ENCODE measurements at places on chromosomes 12 and 14. TPM values are rescaled to one million over a fixed set of nuclear protein-coding genes. Genes with fewer than 3 reads are reported as not detected.
A peak's percentile ranks its signal among the peaks of the same experiment; 100 is the strongest.

GRCh38 chr12:15721316-15722115 lies 67.7 kb downstream of the EPS8 start:
- H3K27me3 ChIP-seq = no peaks in the 10 kb centered on the region
- no peaks in the 10 kb centered on the region for H3K36me3 ChIP-seq
- peaks cover 13% of the 10 kb centered on the region for H3K4me1 ChIP-seq
- H3K27ac ChIP-seq = peak overlapping the region; percentile 8
- DNase-seq = no peak

The LTBR gene
- total RNA-seq = 367 TPM

The RERGL gene
- total RNA-seq = 1.2 TPM

DNA sequence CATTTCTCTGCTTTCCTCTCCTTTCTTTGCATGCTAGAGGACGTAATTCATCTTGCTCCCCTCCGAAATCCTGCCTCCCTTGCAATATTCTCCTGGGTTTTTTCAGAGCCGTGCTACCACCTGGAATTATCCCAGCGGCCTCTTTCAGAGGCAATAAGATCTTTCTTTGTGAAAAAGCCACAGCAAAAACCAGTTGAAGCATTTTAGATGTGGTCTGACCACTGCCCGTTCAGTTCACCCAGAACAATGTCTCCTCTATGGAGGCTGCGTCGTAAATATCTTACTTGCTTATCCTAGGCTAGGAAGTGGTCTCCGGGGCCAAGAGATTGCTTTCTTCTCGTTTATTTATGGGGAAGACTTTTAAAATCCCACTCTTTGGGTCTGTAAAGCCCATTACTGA lies 85.8 kb downstream of the TBX5 start:
- H3K4me1 ChIP-seq = no peaks in the 10 kb centered on the region
- H3K27ac ChIP-seq = no peak overlapping the region
- no peaks in the 10 kb centered on the region for H3K36me3 ChIP-seq
- no peak for DNase-seq
- H3K4me3 ChIP-seq = no peak overlapping the region

The FAIM2 gene
- total RNA-seq = 1.5 TPM

The WNT5B gene
- total RNA-seq = not detected

DNA sequence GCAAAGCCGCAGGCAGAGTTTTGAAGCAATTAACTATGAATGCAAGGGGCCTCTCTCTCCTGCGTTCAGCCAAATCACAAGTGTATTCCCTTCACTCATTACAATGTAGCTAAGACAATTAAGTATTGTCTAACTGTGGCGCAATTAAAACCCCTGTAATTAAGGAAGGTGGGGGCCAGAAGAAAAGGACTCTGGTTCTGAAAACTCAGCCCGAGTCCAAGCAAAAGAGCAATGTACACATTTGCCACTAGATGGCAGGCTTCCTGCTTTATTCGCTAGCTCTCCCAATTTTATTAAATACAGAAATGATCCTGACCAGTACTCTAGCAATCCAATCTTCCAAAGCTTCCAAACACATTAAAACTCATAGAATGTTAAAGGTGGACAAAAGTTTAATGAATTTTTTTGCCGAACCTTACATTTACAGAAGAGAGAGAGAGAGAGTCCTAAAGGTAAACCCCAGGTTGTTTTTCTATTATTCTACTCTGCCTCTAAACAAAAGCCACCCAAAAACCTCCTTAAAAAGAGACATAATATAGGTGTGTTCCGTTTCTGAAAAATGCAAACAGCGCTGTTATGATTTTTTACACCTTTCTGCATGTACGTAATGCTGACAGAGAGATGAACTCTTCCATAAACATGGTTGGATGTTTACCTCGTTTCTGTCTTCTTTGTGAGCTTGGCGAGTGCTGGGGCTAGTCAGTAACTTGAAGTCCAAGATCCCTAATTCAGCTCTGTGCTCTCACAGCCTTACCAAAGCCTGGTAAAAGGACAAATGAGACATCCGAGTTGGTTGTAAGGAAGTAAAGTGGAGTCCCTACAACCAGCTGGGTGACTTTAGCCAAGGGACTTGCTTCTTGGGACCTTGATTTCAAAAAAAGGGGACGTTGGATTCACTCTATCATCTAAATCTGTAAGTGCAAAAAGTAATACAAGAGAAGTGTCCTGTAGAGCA lies 50.9 kb upstream of the VASH1 start:
- H3K27me3 ChIP-seq = peaks cover 3% of the 10 kb centered on the region
- H3K36me3 ChIP-seq = no peaks in the 10 kb centered on the region
- DNase-seq = no peak
- H3K4me1 ChIP-seq = no peaks in the 10 kb centered on the region
- no peak overlapping the region for H3K27ac ChIP-seq
- H3K4me3 ChIP-seq = no peak overlapping the region

DNA sequence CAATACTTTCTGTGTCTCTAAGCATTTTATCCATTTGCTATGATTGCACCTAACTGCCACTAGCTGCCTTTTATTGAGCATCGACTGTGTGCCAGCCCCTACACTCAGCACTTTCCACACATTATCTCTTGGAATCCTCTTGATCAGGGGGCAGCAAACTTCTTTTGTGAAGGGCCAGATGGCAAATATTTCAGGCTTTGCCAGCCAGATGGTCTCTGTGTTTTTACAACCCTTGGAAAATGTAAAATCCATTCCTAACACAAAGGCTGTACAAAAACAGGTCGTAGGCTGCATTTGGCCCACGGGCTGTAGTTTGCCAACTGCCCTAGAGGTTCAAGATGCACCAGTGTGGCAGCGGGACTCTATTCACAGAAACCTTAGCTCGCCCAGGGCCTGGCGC lies 19.5 kb downstream of the FOXN4 start:
- H3K27me3 ChIP-seq = peaks cover 4% of the 10 kb centered on the region
- no peak overlapping the region for H3K27ac ChIP-seq
- H3K4me1 ChIP-seq = peaks cover 11% of the 10 kb centered on the region
- no peaks in the 10 kb centered on the region for H3K36me3 ChIP-seq
- DNase-seq = no peak

The SMCO2 gene
- total RNA-seq = not detected

The PMCH gene
- total RNA-seq = not detected

The WNT1 gene
- total RNA-seq = not detected

GRCh38 chr14:93525696-93526451 lies 95.1 kb downstream of the UNC79 start:
- H3K36me3 ChIP-seq = no peaks in the 10 kb centered on the region
- no peaks in the 10 kb centered on the region for H3K27me3 ChIP-seq
- no peak for DNase-seq
- no peak overlapping the region for H3K4me3 ChIP-seq
- H3K4me1 ChIP-seq = no peaks in the 10 kb centered on the region

GRCh38 chr14:98175436-98175835 lies 1096.6 kb downstream of the BCL11B start:
- H3K27me3 ChIP-seq = no peaks in the 10 kb centered on the region
- H3K36me3 ChIP-seq = no peaks in the 10 kb centered on the region
- no peak overlapping the region for H3K27ac ChIP-seq
- DNase-seq = no peak
- H3K4me1 ChIP-seq = no peaks in the 10 kb centered on the region
- no peak overlapping the region for H3K4me3 ChIP-seq

- H3K27ac ChIP-seq = no peak overlapping the region
- DNase-seq = no peak
- H3K36me3 ChIP-seq = no peaks in the 10 kb centered on the region
- H3K27me3 ChIP-seq = no peaks in the 10 kb centered on the region
- peaks cover 11% of the 10 kb centered on the region for H3K4me1 ChIP-seq
Measured at GRCh38 chr12:67275380-67275913, 6.3 kb downstream of the CAND1 start.

DNA sequence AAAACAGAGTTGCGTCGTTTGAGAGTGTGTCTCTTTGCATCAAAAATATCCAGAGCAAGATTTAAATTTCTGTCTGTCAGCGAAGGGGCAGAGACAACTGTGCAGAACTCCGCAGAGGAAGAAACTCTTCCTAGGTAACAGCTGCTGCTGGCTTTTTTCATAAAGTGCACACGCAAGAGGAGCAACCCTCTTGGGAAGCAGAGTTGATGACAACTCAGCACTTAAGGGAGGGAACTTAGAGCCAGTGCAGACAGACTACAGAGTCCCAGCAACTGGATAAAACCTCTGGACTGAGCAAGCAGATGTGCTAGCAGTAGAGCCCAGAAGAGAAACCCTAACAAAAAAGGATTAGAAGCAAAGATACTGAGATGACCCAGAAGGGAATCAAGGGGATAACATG lies 337.1 kb downstream of the PCNX1 start:
- no peaks in the 10 kb centered on the region for H3K36me3 ChIP-seq
- H3K27ac ChIP-seq = no peak overlapping the region
- H3K27me3 ChIP-seq = no peaks in the 10 kb centered on the region
- H3K4me3 ChIP-seq = no peak overlapping the region

DNA sequence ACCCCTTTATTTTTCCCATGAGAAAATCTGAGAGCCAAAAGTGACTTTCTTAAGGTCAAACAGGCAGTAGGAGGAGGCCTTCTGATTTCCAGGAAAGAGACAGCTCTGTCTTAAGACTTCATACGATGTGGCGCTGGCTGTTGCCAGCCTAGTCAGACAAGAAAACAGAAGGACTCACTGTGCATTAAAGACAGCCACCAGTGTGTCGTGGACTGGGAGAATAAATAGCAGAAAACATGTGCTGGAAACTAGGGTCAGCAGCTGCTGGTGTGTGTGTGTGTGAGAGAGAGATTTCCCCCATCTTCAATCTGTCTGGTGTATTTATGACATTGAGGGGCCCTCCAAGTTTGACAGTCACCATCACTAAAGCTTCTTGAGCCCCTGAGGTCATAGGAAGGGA lies 708.6 kb upstream of the TMEM132C start:
- no peaks in the 10 kb centered on the region for H3K27me3 ChIP-seq
- H3K36me3 ChIP-seq = no peaks in the 10 kb centered on the region
- H3K4me3 ChIP-seq = no peak overlapping the region
- H3K27ac ChIP-seq = no peak overlapping the region
- no peak for DNase-seq

The XPOT gene
- 15.7 TPM for total RNA-seq

The ZNF891 gene
- total RNA-seq = 2.3 TPM

- no peaks in the 10 kb centered on the region for H3K27me3 ChIP-seq
- H3K36me3 ChIP-seq = peaks cover 44% of the 10 kb centered on the region
- no peaks in the 10 kb centered on the region for H3K4me1 ChIP-seq
Measured at GRCh38 chr14:102352213-102352612, 10.5 kb downstream of the CINP start.

DNA sequence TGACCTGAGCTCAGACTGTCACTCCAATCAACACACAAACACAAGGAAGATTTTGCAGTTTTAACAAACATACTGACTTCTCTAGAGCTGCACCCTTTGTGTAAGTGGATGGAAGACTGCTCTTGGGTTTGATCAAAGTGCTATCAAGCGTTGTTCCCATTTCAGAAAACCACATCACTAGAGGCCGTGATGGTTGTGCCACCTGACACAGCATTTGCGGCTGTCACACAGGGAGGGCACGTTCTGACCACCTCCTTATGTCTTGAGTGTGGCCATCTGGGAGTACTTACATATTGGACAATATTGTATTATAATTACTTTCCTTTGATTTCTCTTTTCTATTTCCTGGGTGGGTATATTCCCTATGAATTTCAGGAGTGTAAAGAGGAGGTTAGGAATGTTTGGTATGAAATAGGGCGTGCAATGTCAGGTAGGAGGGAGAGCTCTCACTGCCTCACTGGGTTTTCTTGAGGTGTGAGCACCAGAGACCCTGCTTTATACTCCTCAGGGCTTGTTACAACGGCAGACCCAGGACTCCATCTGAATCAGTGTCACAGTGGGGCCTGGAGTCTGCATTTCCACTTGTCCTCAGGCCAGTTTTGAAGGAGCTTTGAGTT lies 74.3 kb downstream of the SYNE3 start:
- H3K27me3 ChIP-seq = no peaks in the 10 kb centered on the region
- H3K4me3 ChIP-seq = no peak overlapping the region
- peaks cover 22% of the 10 kb centered on the region for H3K4me1 ChIP-seq

The IAPP gene
- total RNA-seq = not detected

The COQ6 gene
- total RNA-seq = 41.5 TPM

- no peaks in the 10 kb centered on the region for H3K36me3 ChIP-seq
- no peak overlapping the region for H3K4me3 ChIP-seq
Measured at GRCh38 chr14:100546051-100546443, 41.2 kb downstream of the BEGAIN start.

The TBX5 gene
- not detected for total RNA-seq

- H3K27me3 ChIP-seq = no peaks in the 10 kb centered on the region
- no peaks in the 10 kb centered on the region for H3K4me1 ChIP-seq
- DNase-seq = no peak
- no peak overlapping the region for H3K27ac ChIP-seq
Measured at GRCh38 chr12:90909069-90909770, 45.8 kb downstream of the CCER1 start.

- no peak overlapping the region for H3K27ac ChIP-seq
- DNase-seq = no peak
- no peak overlapping the region for H3K4me3 ChIP-seq
- H3K4me1 ChIP-seq = peaks cover 9% of the 10 kb centered on the region
Measured at GRCh38 chr14:22952418-22952817, 4.5 kb downstream of the HAUS4 start.

DNA sequence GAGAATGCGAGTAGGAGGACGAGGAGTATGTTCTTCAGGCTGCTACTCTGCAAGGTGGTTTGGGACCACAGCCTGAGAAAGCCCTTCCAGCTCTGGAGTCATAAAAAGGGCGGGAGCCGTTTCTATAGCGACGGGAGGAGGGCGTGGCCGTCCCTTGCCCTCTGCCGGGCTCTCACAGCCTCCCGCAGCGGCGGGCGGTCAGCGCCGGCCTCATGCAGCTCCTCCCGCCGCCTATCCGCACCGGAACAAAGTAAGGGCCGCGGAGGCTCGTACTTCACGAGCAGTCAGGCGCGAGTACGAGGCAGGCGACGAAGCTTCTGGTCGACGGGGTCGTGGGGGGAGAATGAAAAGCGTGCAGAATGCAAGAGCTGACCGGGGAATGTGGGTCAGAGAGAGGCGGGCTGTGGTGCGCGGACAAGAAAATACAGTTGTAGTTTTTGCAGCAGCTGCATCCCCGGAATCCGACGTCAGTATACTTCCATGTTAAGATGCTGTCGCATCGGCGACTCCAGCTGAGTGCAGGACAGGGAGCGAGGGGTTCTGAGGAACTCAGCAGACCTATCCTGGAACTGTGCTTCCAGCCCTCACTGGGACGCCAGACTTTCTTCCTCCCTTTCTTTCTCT lies at the start of gene DYRK4:
Gene DYRK4 (plus strand): TSS at position 175 of the 624 bp plus-strand sequence. CDS start 38 bp downstream, at position 213.
- H3K4me1 ChIP-seq = no peaks in the 10 kb centered on the region
- no peak within 1 kb of the TSS for H3K27ac ChIP-seq
- H3K27me3 ChIP-seq = no peaks in the 10 kb centered on the region
- H3K36me3 ChIP-seq = no peaks in the 10 kb centered on the region
- no peak within 1 kb of the TSS for H3K4me3 ChIP-seq

The RDH5 gene
- total RNA-seq = 65.1 TPM

- H3K4me1 ChIP-seq = no peaks in the 10 kb centered on the region
- no peak overlapping the region for H3K4me3 ChIP-seq
- H3K36me3 ChIP-seq = no peaks in the 10 kb centered on the region
- H3K27me3 ChIP-seq = no peaks in the 10 kb centered on the region
- DNase-seq = no peak
Measured at GRCh38 chr12:75350413-75350812, 15.9 kb downstream of the GLIPR1L1 start.

DNA sequence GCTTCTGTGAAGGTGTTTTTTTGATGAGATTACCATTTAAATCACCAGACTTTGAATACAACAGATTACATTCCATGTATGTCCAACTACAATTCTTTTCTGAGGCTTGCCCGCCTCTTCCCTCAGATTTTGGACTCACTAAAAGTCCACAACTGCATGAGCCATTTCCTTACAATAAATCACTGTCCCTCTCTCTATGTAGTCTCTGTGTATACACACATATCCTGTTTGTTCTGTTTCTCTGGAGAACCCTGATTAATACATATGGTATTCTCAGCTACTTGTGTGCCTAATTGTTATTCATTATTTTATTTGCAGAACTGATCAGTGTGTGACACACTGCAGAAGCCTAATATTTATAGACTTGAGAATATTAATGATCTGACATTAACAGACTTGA lies 2.4 kb upstream of the MIPOL1 start:
- H3K4me3 ChIP-seq = no peak overlapping the region
- H3K27me3 ChIP-seq = no peaks in the 10 kb centered on the region
- H3K36me3 ChIP-seq = no peaks in the 10 kb centered on the region
